Renal cortical epithelial cell (primary cell): ENCODE measurements at places on chromosomes 3 and 15.

DNA sequence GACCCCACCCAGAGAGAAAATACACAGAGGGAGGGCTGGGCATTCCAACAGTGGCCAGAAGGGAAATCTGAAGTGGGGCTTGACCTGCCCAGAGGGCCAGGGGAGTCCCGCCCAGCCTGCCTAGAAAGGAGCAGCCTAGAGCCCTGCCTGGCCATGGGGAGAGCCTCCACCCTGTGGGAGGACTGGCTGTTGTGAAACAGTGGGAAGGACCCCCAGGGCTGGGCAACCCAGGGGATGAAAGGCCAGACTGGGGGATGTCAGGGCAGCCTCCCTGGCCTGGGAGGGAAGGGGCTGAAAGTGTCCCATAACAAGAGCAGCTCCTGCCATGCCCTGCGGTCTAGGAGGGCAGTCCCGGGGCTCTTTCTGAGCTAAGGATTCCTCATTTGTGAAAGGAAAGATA lies 69.0 kb downstream of the SLC12A8 start:
- no peak for DNase-seq

- DNase-seq = no peak
These were observed 327.8 kb downstream of the DOCK3 start for GRCh38 chr3:51002495-51002894.

- no peak for DNase-seq
These were observed 19.8 kb upstream of the GP9 start for GRCh38 chr3:129040579-129041300.

DNA sequence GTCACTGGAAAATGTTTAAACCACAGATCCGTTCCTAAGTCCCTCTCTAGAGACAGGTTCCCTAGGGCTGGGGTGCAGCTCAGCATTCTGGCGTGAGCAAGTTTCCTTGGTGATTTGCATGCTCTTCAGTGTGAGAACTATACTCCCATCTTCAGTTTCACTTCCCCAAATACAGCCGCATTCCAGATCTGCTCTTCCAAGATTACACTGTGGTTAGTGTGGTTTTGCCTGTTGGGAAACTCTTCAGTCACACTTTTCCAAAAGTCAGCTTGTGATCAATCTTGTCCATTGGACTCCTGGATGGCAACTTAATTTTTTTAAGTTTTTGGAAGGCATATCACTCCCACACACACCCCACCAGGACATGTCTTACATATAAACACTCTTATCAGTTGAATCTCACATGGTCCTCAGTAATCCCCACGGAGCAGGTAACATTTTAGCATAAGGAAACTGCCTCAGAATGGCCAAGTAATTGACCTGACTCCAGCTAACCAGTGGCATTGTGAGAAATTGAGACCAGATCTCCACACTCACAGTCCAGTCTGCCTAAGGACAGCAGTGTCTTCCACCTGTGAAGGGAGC lies 33.5 kb upstream of the PTPN23 start:
- peak; percentile 38 for DNase-seq

DNA sequence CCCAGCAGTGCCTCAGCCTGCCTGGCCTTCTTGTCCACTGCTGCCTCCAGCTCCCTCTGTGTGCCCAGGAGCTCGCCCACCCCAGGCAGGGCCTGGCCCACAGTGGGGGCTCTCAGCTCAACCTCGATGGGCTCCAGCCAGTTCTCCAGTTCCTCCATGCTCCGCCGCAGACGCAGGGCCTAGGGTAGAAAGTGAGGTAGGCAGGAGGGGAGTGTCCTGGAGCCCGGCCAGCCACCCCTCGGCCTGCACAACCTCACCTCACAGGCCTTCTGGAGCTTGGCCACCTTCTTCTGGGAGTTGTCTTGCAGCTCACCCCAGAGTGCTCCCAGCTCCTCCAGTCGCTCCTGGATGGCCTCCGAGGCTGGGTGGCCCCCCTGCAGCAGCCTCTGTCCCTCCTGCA lies 18.7 kb downstream of the PLA2G4B start:
- no peak for DNase-seq

GRCh38 chr3:108131475-108132134 lies 40.8 kb upstream of the CD47 start:
- DNase-seq = no peak

DNA sequence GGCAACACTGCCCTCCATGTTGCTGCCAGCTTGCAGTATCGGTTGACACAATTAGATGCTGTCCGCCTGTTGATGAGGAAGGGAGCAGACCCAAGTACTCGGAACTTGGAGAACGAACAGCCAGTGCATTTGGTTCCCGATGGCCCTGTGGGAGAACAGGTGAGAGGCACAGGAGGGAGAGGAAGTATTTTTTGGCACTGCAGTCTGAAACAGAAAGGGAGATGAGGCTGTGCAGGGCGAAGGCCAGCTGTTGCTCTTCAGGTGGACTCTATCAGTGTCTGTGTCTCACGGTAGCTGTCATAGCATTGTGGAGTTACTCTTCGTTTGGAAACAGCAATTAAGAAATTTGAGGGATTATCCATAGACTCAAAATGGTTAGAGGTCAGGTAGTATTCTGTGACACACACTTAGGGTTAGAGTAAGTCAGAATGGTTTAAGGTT lies 8.0 kb downstream of the NFKBIZ start:
- peak; percentile 23 for DNase-seq

DNA sequence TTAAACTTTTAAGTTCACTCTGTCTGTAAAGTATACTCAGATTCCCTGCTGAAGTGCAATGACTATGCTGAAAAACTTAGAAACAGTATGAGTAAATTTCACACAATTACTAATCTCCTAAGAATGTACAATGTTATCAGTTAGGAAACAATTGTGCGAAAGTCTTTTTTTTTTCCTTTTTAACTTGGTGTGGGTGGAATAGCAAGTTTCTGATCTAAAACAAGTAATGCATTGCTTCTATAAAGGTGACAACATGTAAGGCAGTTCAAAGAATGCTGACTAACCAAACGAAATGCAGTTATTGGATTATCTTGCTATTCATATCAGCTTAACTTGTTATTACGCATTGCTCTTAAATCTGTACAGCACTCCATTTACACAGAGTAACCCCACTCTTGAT lies 19.3 kb upstream of the SLC12A8 start:
- peak; percentile 84 for DNase-seq
